ENCODE measurements at places on chromosomes 2 and 18.

DNA sequence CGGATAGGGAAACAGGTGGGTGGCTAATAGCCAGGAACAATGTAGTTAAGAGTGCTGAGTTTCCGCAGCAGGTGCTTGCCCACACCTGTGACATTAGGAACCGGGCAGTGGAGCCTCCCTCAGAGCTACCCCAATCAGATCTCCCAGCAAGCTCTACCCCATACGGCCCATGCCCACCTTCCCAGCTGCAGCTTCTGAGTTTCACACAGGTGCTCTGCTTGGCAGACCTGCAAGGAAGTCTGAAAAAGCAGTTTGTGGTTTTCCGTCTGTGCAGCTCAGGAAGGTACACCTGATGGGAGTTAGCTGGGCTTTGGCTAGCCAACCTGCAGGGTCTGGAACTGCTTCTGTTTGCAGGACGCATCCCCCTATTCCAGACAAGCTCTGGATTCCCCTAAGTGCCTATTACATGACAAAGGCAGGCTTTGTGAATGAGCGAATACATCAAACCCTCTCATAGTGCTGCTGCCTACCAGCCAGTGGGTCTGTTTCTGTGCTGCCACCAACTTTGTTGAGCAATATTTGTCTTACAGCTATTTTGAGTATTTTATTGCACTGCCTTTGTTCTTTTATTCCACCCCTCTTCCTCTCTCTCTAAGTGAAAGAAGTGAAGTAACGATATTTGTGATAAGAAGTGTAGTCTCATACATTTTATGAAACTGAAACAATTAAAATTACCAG lies 24.7 kb upstream of the CEP68 start:
- DNase-seq: no peak

DNA sequence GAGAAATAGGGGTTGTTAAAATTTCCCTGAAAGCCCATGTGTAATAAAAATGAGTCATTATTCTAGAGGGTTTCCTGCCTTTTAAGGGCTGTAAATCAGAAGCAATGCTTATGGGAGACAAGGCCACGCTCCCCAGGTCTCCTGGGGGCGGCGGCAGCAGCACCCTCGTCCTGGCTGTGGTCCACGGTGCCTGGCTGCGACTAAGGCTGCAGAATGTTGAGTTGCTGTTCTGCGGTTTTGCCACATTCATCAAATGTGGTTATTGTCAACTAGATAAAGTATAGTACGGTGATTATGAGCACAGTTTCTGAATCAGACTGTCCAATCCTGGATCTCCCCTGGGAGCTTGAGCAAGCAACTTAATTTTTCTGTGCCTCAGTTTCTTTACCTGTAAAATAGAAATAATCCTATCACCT lies 11.9 kb upstream of the AGFG1 start:
- DNase-seq: no peak

- no peak for DNase-seq
These were observed 26.2 kb downstream of the STK39 start for GRCh38 chr2:168220965-168221819.

DNA sequence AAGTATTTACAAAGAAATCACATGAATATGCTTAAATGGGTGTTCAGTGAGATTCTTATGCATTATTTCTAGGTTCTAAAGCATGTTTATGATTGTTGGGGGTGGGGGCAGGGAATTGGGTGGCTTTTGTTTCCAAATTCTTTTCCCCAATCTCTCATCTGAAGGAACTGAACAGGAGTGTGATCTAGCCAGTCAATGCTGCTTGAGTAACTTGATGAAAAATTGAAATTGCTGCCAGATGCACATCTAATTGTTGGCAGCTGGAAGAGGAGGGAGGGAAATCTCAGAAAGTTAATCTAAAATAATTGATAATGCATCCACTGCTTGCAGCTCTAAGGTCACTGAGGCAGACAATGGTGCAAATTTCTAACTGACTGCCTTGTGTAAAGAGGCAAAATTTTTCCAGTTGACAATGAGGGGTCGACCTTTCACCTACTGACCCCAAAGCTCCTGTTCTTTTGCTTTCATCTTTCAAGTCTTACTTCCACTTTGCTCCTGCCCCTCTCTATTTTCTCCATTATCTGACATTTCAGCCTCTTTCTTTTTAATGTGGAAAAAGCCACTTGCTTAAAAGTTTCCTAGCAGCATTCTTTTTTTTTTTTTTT lies 53.3 kb downstream of the IRS1 start:
- no peak for DNase-seq

DNA sequence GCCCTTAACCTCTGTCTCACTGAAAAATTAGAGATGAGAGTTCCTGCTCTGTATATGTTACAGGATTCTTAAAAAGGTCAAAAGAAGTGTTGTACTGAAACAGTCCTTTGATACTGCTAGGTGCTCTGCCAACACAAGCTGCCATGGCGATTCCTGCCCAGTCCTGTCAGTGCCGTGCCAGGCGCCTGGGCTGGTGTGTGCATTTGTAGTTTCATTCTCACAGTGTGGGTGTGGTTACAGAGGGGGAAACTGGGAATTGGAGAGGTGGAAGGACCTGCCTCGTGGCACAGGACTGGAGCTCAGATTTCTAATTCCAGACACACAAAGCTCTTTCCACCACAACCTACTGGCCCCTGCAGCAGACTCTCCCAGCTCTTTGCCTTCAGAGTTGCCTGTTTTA lies 122.3 kb upstream of the RAB6C start:
- DNase-seq: no peak

- DNase-seq: no peak
These were observed 1125.2 kb upstream of the FANCL start for GRCh38 chr2:59366288-59366687.

DNA sequence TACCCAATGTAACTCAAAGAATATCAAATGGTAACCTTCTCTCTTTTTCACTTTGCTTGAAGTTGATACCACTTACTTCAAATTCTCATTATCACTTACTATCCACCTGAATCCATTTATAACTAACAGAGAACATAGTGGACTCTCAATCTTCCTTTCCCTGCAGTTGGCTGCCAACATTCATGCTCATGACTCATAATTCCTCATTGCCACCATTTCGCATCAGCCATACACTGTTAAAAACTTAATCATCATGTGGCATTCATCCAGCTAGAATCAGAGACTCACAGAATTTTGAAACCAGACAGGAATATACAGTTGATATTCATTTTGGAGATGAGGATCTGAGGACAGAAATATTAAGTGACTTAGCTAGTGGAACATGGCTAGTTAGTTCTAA lies 56.8 kb downstream of the SLC4A10 start:
- DNase-seq: no peak

DNA sequence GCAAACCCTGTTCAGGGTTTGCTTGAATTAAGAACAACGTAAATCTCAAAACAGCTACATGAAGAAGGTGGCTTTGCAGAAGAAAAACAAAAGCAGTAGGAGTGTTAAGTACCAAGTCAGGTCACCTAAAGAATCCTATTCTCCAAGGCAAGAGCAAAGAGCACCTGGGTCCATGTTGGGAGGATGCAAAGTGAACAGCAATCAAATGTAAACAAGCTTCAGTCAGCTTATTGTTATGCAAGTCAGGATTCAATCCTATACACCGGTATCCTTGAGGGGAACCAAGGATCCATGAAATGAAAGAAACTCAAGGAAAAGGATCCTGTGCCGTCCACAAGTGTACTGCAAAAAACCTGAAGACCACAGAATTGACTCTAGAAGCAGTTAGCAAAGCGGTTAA lies 261.0 kb upstream of the DDX18 start:
- no peak for DNase-seq

GRCh38 chr2:3656762-3657721 lies 958 bp upstream of the ALLC start:
- no peak for DNase-seq

GRCh38 chr2:187157046-187157445 lies 291.0 kb downstream of the CALCRL start:
- DNase-seq: no peak

DNA sequence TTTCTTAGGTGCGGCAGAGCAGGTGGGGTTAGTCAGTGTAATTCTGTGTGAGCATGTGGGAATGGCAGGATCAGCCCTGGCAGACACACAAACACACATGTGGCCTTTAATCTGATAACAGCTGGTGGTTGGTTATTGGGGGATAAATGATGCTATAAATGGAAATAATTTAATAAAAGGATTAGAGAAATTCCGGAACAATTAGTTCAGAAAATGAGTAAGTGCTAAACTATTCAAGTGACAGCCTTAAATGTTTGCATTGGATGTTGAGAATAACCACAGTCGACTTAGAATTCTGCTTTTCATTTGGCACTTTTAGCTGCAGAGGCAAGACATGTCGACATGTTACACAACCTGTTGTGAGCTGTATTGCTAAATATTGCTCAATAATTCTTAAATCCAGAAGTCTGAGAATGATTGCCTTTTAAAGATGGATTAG lies 7.2 kb downstream of the SMYD1 start:
- no peak for DNase-seq

GRCh38 chr18:58453167-58453808 lies 175.6 kb downstream of the ALPK2 start:
- no peak for DNase-seq

DNA sequence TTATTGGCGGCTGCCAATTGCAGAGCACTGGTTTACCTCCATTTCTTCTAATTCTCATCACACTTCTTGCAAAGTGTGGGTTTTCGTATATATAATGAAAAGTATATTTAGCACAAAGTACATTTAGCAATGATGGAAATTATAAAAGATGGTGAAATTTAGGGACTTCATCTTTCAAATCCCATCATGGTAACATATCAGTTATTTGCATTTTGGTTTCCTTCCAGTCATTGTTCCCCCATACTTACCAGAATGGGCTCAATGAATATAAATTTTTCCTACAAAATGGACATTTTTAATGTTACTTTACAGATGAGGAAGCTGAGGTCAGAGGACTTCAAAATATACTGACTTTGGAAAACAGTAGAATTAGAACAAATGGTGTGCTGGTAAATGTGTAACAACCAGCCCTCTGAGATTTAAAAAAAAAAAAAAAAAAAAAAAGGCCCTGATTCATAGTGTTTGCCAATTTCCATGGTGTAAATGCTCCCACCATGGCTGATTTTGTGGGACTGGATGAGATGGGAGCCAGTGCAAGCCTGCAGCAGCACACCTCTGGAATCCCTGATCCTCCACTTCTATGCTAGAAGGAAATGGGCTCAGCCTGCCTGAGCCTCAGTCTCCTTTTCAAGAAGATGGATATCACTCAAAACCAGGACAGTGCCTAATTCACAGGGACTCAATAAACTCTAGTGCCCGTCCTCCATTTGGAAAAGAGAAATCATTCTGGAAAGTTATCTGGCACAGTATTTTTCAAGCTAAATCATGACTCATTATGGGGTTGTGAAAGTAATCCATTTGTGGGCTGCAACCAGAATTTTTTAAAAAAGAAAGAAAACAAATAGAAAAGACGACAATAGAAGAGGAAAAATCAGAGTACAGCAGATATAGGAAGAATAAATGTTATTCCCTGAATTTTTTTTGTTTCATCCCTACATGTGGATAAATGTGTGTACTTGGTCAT lies 34.0 kb downstream of the LBH start:
- DNase-seq: no peak

DNA sequence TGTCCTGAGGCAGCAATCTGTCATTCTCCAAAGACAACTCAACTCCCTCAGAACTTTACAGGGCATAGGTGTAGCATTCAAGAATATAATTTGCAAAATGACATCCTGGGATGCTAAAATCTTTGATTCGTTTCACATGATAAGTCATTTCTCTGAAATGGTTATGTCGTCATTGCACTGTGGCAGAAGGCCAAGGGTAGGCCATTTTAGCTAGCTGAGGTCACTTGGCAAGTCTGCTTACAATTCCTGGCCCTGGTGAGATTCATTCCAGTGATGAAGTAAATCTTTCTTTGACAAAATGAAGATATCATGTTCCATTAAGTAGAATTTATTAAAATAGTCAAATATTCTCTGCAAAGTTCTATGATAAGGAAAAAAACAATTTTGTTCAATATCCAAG lies 1410.3 kb upstream of the LRRTM1 start:
- DNase-seq: no peak

DNA sequence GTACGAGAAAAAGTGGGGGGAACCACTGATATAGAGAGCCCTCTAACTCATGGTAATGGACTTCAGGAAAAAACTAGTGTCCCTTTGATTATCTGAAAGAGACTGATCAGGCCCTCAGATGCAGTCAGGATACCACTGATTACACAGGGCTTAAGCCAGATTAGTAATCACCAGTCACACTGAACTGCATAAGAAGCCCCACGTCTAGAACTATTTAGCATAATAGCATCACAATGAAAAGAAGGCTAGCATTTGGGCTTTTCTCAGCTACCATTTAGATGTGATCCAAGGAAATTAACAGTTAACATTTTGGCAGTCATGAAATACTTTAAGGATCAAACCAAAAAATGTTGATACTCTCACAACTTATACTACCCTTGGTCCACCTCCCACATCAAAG lies 813.1 kb upstream of the POU3F3 start:
- DNase-seq: no peak

DNA sequence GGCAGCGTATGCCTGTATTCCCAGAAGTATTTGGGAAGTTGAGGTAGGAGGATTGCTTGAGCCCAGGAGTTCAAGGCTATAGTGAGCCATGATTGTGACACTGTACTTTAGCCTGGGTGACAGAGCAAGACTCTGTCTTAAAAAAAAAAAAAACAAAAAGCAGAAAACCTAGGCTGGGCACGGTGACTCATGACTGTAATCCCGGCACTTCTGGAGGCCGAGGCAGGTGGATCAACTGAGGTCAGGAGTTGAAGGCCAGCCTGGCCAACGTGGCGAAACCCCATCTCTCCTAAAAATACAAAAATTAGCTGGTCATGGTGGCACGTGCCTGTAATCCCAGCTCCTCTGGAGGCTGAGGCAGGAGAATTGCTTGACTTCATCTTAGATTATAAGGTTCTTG lies 46.4 kb downstream of the MTA3 start:
- no peak for DNase-seq

GRCh38 chr18:59555995-59556659 lies 141.1 kb downstream of the CCBE1 start:
- DNase-seq: no peak

Data from stimulated activated CD4-positive, alpha-beta T cell treated with anti-CD3 and anti-CD28 coated beads, Interleukin-1b, Interleukin-23, amount 100 ng/mL, for 1 hour (primary cell).